ENCODE measurements at places on chromosomes 12 and 14.

DNA sequence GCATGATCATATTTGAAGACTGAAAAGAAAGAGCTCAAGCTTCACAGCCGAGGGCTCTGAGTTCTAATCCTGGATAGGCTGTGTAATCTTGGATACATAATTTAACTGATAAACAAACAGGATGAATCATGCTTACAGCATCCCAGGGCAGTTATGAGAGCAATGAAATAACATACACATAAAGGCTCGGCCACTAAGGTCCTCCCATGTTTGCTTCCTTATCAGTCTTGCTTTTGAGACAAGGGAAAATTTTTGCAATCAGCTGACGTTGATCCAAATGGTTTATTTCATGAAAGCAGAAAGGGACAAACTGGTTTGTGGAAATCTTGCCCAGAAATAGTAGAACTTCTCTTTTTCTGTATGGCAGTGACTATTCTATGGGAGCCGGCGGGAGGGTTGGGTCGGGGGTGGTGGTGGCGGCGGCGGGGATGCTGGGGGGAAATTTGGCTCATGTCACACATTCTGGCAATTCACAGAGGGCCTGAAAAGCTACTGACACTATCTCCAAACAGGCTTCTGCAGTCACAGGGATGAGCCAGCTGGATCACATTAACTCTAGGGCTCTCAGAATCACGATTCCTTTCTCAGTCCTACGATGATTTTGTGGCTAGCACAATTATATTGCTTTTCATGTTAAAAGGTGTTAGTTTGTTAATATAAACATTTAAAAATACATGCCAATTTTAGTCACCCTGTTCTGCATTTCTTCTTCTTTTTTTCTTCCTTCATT lies 124.5 kb downstream of the SLC8A3 start:
- DNase-seq = no peak

GRCh38 chr14:35215110-35215813 lies 76.9 kb upstream of the PSMA6 start:
- DNase-seq = peak; percentile 55

DNA sequence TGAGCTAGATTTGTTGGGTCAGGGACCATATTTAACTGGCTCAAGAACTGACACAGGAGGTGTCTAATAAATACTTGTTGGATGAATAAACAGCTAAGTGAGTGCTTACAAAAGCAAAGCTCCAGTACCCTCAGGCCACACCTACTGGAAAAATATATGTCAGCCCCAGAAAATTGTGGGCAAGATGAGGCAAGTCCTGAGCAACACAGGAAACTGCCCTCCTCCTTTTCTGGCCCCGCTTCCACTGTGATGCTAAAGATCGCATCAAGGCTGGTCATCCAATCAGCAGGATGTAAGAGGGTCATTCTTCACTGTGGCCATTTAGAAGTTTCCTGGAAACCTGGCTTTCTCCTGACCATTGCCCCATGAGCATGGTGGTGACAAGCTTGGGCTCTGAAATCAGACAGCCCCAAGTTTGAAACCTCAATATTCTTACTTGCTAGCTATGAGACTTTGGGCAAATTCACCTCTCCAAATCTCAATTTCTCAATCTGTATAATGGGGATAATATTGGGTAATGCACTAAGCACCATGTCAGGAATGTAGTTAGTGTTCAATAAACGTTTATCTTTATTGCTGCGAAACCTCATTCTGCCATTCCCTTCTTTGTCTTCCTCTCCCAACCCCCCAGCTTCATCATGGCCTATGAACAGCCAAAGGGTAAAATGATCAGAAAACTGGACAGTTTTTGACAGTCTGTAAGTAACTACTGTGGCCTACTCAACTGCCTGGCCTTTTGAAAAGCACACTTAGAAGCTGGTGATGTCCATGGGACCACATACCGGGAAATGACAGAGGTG lies 139.3 kb upstream of the PZP start:
- no peak for DNase-seq

DNA sequence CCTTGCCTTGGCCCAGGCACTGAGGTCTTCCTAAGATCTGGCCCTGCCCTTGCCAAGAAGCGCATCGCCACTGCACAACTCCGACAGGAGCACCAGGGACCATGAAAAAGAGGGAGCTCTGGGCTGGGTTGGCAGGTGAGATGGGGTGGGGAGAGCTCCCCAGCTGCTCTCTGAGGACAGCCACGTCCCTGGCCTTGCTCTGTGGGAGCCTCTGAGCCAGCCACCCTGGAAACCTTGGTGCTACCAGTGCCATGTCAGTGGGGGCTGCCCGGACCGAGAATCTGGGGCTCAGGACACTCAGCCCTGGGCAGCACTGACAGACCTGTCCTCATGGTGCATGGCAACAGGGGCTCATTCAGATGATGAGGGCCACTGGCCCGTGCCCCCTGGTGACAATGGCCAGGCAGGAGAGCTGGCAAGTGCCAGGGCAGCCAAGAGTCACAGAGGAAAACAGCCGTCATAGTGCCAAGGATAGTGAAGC lies 134.8 kb downstream of the ZFP36L1 start:
- no peak for DNase-seq

- DNase-seq = peak; percentile 55
Measured at GRCh38 chr14:79279645-79280597, 931.4 kb downstream of the DIO2 start.

- DNase-seq = no peak
Measured at GRCh38 chr14:64715628-64716412, 11.6 kb downstream of the PLEKHG3 start.

GRCh38 chr12:75795125-75795524 lies 236.5 kb downstream of the PHLDA1 start:
- DNase-seq = no peak

DNA sequence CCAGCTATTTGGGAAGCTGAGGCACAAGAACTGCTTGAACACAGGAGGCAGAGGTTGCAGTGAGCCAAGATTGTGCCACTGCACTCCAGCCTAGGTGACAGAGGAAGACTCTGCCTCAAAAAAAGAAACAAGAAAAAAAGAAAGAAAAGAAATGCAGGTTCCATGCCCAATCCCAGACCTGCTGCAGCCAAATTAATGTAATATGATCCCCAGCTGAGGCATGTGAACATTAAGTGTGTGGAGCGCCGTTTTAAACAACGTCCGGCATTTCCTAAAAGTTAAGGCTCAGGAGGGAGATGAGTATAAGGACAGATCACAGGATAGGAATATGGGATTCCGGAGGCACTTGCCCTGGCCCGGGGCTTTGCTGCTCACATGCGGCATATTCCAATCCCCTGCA lies 162.9 kb downstream of the KSR2 start:
- no peak for DNase-seq

GRCh38 chr14:70340002-70340401 lies 19.5 kb downstream of the COX16 start:
- no peak for DNase-seq

DNA sequence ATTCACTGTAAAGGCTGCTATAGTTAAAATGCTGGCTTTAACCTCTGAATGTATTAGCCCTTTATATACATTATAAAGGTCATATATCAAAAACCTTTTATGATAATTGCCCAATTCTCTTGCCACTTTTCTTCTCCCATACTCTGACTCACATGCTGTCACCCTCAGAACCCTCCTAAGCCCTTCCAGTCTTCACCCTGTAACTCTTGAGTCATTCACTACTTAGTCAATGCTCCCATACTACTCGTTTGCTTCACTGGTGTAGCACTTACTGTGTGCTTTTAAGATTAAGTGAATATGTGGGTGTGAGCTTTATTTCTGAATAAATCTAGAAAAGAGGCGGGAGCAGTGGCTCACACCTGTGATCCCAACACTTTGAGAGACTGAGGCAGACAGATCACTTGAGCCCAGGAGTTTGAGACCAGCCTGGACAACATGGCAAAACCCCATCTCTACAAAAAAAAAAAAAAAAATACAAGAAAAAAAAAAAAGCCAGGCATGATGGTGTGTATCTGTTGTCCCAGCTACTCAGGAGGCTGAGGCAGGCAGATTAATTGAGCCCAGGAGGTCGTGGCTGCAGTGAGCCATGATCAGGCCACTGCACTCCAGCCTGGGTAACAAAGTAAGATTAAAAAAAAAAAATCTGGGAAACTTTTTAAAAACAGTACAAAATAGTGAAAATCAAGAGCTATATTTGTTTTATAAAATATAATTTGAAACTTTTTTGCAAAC lies 37.6 kb downstream of the SPATA7 start:
- DNase-seq = no peak

GRCh38 chr12:76300297-76300665 lies 47.9 kb downstream of the BBS10 start:
- no peak for DNase-seq

Measured in G401 (cell line).